ENCODE measurements at places on chromosomes 13 and 19. TPM values are rescaled to one million over a fixed set of nuclear protein-coding genes. Genes with fewer than 3 reads are reported as not detected.

The PRPF31 gene
- total RNA-seq: 44.4 TPM

The NPHS1 gene
- total RNA-seq: not detected

The PABPC3 gene
- total RNA-seq: not detected

The ADAMTSL5 gene
- total RNA-seq: 22.6 TPM

The NECTIN2 gene
- 72.9 TPM for total RNA-seq

The FFAR3 gene
- total RNA-seq: not detected
